ENCODE measurements at places on chromosomes 1 and 21.

GRCh38 chr1:3598522-3599285 is 12.6 kb downstream of the MEGF6 start:
- DNase-seq, result no peak

- no peak for DNase-seq
These were observed 22.1 kb downstream of the UCK2 start for GRCh38 chr1:165849353-165850133.

DNA sequence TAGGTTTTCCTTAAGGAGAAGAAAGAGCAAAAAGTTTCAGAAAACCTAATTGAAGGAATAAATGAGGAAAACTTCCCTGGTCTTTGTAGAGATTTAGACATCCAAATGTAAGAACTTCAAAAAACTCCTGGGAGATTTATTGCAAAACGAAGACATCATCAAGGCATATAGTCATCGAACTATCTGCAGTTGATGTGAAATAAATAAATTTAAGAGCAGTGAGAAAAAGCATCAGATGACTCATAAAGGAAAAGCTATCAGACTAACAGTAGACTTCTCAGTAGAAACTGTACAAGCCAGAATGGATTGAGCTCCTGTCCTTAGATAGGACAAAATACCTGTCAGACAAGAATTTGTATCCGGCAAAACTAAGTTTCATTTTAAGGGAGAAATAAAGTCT is 569.4 kb upstream of the ADAMTS5 start:
- DNase-seq, result no peak

DNA sequence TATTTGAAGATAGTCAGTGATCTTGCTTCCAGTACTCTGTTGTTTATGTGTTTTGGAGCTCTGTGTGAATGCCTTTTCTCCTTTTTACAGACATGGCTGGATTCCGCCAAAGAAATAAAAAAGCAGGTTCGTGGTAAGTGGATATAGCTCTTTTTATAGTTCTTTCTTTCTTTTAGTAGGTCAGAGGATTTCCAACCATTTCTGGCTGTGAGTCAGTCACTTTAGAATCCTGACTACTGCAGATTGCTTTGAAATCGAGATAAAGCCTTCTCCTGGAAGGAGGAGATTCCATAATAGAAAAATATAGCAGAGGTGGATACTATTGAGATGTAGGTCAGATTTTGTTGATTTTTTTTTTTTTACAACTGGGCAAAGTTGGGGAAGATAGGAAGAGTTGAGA is 97.4 kb downstream of the EPB41 start:
- no peak for DNase-seq

GRCh38 chr21:34733852-34734251 is 65.1 kb downstream of the CLIC6 start:
- no peak for DNase-seq

- DNase-seq, result no peak
These were observed 68.9 kb upstream of the ACTRT2 start for GRCh38 chr1:2952371-2952770.

- no peak for DNase-seq
These were observed 13.7 kb upstream of the MFSD2A start for GRCh38 chr1:39940980-39941871.

DNA sequence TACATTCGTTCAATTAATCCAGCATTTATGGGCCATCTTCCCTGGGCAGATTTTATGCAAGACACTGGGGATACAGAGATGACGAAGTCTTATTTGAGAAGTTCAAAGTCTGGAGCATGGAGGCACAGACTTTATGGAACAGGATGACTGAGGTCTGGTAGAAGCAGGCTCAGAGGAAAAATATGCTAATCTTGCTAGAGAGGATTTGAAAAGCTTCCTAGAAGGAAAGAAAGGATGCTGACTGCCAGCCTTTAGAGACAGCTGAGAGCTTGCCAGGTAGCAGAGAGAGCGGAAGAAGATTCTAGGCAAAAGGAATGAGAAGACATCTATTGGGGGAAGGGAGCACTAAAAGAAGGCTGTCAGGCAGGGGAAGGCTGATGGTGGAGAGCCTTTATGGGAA is 75.5 kb upstream of the ATP5PO start:
- no peak for DNase-seq

GRCh38 chr1:40391688-40392145 is 18.2 kb downstream of the SMAP2 start:
- no peak for DNase-seq

- peak; percentile 34 for DNase-seq
These were observed 51.0 kb downstream of the SMYD2 start for GRCh38 chr1:214331827-214332423.

DNA sequence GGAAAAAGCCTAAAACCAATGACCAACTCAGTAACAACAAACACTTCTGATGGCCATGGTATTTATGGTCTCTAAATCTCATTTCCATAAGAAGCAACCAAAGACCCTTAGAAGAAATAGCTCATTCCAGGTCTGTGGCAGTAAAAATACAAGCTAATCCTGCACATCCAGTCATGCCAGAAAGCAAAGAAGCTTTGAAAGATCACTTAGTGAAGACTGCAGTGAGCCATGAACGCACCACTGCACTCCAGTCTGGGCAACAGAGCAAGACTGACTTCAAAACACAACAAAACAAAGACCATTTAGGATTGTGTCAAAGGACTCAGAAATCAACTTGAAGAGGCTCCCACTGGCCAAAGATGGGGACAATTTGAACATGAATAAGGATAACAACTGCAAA is 18.4 kb upstream of the ELK4 start:
- no peak for DNase-seq

GRCh38 chr1:115757856-115758255 is 10.7 kb downstream of the CASQ2 start:
- no peak for DNase-seq

DNA sequence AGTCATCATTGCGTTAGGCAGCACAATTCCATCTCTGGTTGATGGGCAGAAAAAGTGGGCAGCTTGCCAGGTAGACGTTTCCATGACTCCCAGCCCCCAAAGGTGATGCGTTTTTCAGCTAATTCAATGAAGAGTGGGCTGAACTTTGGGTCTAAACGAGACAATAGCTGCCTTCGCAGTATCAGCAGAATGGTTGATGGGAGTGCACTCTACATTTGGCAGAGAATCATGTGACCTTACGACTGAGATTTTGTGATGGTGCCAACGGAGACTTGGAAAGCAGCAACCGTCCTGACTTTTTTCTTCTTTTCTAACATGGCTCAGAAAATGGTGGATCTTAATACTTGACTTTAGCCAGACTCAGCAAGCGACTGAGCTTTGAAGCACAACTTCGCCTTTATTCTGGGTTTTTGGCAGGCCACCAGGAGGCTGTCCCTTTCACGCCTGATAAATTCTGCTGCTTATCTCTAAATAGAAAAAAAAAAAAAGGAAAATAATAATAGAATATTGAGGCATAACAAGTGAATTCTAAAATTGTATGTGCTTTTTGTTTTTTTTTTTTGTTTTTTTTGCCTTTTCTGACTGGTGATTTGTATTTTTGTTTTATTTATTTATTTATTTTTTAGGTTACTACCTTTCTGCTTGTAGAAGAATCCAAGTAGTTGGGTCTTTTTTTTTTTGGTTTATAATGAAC is 804.8 kb downstream of the USP25 start:
- peak; percentile 81 for DNase-seq

DNA sequence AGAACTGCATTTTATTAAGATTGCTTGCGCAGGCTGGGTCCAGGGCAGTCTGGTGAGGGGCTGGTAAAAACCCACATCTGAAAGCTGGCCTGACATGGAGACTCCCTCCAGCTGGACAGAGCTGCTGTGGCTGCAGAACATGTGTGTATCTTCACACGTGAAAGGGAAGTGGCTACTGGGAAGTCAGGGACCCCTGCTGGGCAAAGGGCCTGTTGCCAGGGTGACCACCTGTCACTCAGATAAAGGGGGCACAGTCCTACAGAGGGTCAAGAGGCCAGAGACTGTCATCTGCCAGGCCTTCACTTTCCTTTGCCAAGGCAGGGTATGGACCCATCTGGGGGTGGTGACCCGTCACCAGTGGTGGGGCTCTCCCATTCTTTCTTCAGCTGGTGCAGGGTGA is 17.5 kb downstream of the NKAIN1 start:
- no peak for DNase-seq

DNA sequence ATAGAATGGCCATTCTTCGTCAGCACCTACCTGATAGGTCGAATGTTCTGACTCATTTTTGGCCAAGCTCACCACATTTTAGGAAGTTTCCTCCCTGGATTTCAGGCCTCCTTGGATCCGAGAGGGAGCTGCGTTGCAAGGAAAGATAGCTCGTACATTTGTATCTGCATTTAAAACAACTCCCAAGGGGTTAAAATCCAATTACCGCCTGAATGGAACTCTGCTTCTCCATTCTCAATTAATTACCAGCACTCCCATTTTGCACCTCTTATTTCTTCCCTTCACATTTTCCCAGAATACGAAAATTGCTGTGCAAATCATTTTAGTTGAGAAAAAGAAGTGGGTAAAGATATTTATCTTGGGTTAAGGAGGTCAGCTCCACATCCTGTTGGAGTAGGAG is 610.7 kb downstream of the NPHP4 start:
- DNase-seq, result no peak

- DNase-seq, result no peak
These were observed 17.9 kb upstream of the DYRK1A start for GRCh38 chr21:37348664-37349063.

DNA sequence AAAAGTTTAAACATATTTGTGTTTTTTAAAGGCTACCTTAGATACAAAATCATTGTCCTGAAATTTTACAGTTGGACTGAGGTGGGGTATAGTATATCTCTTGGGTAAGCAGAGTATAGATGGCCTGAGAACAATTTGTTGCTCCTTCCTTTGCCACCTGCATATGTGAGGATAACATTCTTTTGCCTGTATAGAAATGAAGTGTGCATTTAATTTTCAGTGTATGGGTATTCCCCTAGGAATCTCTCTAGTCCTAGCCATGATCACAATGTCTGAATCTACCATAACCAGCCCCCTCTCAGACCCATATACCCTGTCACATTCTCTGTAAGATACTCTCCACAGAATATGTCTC is 1.9 kb upstream of the FCGR2A start:
- no peak for DNase-seq

DNA sequence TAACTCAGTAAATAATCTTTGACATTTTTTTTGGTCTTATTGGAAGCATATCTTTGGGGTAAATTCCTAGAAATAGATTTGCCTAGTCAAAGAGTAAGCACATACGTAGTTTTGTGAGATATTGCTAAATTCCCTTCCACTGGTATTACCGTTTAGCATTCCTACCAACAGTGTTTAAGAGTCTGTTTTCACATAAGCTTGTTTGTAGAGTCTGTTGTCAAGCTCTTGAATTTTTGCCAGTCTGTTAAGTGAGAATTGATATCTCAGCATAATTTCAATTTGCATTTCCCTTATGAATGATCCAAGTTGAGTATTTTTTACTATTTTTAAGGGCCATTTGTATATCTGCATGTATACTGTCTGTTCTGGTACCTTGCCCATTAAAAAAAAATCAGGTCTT is 37.0 kb upstream of the MPC2 start:
- DNase-seq, result no peak

- peak; percentile 36 for DNase-seq
These were observed 150.1 kb downstream of the PLXNA2 start for GRCh38 chr1:208093754-208094719.

GRCh38 chr21:30962013-30962412 is 76.3 kb downstream of the KRTAP19-8 start:
- no peak for DNase-seq

- no peak for DNase-seq
These were observed 9.4 kb downstream of the OXCT2 start for GRCh38 chr1:39761557-39762260.

DNA sequence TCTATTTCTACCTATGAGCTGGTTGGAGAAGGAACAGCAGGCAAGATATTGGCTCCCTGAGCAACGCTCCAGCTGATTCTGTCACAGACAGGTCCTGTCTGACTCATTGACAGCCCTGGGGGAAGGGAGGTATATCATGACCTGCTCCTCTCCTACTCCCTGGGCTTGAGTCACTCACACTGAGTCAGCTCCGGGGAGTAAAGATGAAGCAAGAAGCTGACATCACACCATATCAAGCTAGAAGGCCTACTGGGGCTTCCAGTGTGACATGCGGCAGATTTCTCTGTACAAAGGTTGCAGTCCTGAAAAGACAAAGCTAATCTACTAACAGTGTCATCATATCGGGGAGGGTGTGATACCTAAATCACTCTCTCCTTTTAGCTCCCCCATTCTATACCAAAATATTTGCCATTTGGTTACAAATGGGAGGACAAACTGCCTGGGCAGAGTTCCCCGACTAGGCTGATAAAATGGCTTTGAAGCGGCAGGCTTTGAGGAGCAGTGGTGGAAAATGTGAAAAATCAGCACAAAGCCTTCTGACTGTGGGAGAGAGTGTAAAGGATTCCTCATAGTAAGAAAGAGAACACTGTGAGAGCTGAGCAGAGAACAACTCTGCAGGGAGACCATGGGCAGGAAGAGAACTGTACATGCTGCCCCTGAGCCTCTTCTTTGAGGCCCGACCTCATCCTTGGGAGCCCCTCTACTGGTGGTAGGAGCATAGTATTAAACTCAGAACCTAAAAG is 15.5 kb downstream of the PI4KB start:
- DNase-seq, result no peak

DNA sequence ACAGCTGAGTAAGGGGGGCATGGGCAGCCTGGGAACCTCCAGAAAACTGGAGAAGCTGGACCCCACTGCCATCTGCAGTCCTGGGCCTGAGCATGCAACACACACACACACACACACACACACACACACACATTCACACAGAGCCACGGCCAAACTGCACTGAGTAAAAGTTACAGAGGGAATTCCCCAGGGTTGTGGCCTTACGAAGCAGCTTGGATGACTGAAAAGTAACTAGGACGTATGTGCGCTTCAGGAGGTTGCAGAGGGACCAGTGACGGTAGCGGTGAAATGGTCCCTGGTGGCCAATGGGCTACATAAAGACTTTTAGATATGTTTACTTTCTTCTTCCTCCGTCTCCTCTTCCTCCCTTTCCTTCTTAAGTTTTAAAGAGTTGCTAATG is 232.5 kb upstream of the TMEM51 start:
- no peak for DNase-seq

GRCh38 chr1:209107535-209107934 is 476.0 kb upstream of the CAMK1G start:
- no peak for DNase-seq

- no peak for DNase-seq
These were observed 6.2 kb upstream of the ERO1B start for GRCh38 chr1:236287757-236288619.

DNA sequence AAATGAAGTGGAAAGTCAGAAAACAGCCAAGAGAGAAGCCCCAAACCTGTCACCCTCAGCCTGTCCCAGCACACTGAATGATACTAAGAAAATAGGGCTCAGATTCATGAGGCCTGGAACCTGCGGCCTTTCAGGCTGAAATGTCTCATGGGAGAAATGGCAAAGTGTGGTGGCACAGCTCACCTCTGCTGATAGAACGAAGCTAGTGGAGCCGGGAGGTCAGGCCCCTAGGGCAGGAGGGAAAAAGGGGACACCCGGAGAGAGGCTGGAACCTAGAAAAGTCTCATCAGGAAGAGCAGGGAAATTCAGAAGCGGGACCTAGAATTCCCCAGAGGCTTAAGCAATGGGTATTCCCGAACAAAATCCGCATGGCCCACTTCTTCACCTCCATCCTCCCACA is 107.1 kb downstream of the BCAR3 start:
- no peak for DNase-seq
